ENCODE measurements at places on chromosomes 5 and 9.
A peak's percentile ranks its signal among the peaks of the same experiment; 100 is the strongest.

DNA sequence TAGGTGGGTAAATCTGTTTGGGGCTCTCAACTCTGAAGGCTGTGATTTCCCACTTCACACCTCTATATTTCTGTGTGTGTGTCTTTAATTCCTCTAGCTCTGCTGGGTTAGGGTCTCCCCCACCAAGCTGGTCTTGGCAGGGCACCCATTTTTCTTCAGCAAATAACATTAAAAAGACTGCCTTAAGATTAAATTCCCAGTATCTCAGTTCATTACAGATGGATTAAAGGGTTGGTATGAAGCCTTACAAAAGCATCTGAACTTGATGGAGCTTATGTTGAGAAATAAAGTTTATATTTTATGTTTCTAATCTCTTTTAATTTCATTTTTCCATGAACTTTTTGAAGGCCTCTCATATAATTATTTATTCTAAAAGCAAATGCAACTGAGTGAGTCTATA, 11.7 kb downstream of the PCAT7 start:
- DNase-seq = no peak

- no peak for DNase-seq
These were observed 143.0 kb upstream of the RPS23 start for GRCh38 chr5:82421119-82421518.

- no peak for DNase-seq
These were observed 8.8 kb downstream of the ISOC1 start for GRCh38 chr5:129103397-129103796.

DNA sequence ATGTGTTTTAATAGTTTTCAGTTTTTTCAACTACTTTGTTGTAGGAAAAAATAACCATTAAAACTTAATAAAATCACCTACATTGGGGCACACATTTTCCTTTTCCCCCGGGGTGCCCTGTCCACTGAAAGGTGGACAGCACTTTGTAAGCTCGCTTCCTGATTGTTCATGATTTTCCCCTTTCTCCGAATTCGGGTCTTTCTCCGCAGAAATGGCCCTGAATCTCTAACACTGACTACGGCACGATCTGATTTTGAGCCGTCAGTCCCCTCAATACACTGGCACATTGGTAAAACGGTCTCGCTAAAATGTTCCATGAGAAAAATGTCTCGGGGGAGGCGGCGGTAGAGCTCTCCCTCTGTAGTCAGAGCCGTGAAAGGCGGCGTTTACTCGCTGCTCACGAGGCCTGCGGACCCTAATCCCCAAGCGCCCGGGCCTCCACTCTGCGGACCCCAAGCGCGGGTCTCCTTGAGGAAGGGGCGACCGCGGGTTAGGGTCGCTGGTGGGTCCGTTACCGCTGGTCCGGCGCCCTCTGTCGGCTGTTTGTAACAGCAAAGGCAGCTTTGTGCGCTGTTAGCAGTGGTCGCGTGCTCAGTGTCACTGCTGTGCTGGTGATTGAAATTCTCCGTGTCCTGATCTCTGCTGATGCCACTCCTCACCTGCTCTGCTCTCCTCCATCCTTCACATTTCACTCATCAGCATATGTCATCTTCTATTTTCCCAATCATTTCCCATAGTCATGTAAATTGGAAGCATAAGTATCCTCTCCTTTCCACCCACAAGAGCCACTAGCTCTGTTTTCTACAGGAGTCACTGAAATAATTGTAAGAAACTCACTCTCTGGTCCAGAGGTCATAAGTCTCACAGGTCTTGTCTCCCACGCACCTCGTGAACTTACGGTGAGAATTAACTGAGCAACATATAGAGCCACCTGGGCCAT, 10.8 kb upstream of the IFNA2 start:
- peak; percentile 46 for DNase-seq

DNA sequence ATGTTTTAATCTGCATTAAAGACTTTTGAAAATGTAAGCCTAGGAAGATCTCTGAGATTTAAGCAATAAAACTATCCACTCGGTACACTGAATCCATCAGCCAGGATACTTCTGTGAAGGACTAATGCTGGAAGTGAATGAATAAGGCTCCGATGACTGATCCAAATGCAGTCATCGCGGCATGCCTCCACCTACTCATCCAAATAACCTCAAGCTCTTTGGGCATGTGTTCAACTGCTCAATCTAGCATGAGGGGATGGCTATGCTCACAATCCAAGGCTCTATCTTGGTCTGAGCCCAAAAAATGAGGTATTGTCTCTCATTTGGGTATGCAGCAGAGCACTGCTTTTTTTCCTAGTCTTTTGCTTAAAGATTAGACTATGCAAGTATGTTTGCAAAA, 19.2 kb downstream of the MARCHF3 start:
- DNase-seq = peak; percentile 61

GRCh38 chr5:115949096-115949495, 13.2 kb upstream of the LVRN start:
- DNase-seq = no peak

GRCh38 chr5:33556330-33557328, 115.9 kb downstream of the TARS1 start:
- DNase-seq = no peak

DNA sequence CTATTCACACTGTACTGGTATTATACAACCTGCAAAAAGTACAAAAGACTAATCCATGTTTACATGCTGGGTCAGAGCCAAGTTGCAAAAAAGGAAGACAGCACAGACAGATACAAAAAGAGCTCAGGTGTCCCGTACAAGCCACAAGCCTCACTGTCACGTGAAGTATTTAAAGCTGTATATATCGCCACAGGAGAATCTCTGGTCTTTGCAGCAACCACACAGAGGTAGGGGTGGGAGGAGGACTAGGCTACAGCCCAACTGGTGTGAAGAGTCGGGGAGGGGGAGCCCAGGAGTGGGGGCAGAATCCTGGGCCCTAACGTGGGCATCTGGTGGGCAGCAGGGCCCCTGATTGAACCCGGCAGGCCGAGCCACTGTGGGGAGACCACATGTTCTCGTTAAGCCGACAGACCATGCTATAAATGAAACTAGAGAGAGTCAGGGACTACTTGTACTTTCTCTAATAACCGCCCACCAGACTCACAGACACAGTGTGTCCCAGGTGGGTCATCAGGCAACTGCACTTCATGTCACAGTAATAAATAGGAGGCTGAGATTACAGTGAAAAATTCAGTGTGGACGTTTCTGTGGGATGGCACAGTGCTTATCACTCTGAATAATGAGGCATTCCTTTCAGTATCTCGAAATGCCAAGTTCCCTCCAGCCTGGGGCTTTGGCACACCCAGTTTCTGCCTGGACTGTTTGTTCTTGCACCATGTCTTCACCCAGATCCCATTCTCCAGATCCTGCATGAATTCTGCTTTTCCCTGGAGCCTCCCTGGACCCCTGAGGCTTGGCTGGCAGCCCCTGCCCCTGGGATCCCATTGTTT, 79.3 kb upstream of the SH3PXD2B start:
- DNase-seq = peak; percentile 9

DNA sequence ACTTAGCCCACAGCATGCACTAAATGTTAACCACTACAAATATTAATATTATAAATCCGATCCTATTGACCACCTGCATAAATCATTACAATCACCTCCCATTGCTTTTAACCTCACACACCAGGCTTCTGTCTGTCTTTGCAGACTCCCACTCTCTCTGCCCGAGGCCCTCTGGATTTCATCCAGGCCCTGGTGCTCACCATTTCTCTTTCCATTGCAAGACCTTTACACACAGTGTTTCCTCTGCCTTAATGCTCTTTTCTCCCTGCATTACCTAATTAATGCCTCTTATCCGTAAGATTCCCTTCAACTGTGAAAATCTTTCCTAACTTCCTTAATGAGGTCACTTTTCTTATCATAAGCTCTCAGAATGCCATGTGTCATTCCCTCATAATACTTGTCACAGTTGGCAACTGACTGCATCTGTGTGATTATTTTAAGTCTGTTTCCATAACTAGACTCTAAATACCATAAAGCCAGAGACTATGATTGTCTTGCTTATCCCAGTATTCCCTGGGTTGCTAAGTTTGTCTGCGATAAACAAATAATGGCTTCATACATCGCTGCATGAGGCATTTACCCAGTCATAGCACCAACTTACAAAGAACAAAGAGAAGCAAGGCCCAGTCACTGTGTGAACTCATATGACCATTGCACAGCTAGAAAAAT, 155.1 kb downstream of the CCDC192 start:
- DNase-seq = no peak

DNA sequence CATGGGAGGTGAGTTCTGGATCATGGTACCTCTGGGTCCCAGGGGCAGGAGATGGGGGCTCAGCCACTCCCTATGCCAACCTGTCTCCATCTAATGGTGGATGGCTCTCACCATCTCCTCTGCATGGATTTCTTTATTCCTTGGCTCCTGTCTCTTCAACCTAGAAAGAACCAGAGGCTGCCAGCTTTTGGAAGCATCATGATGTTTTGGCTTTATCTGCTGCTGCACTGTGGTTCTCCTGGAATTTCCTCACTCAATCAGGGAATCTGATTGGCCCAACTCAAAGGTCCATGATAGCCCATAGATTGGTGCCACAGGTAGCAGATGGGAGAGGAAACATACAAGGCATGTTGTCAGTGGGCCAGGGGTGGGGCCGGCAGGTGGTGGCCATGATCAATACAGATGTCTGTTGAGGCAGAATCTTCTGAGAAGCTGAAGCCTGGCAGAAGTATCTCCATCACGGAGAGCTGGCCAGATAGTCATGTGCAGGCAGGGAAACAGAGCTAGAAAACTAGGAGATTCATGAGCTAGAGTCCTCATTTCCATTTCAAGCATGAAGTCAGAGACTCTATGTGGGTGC, 158.2 kb downstream of the MACROH2A1 start:
- DNase-seq = no peak

- DNase-seq = no peak
These were observed 723.3 kb upstream of the GRAMD2B start for GRCh38 chr5:125699860-125700259.

GRCh38 chr5:111119856-111120255, 27.7 kb downstream of the WDR36 start:
- DNase-seq = no peak

DNA sequence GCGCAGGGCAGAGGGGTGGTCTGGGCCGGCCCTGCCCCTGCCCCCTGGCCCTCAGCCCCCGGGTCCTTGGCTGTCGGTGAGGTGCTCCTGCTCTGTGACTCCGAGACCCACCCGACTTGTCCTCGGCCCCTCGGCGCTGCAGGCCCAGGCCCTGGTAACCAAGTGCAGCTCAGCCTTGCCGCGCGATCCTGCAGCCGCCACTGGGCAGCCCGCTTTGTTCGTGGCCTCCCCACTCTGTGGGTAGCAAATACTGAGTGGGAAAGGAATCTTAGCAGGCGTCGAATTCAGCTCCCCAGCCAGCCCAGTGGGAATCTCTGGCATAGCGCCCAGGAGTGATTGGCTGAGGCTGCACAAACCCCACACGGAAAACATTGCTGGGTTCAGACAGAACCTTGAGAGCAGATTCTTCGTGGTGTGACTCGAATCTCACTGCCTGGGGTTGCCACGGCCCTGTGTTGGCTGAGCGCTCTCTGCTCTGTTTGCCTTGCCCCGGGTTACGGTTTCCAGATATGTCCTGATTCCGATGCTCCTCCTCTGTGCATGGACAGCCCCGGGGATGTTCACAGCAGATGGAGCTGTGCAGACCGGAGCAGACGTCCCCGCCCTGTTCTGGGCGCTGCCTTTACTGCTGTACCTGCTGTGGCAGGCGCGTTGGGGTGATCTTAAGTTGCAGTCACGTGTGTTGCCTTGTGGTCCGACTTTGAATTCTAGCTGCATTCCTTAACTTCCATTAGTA, 13.4 kb upstream of the EXOC3 start:
- no peak for DNase-seq

GRCh38 chr5:111730659-111731382, 26.2 kb downstream of the NREP start:
- DNase-seq = no peak

- no peak for DNase-seq
These were observed 125.1 kb upstream of the SARDH start for GRCh38 chr9:133863257-133863592.

- no peak for DNase-seq
These were observed 5.0 kb upstream of the PTGDS start for GRCh38 chr9:136972335-136972734.

DNA sequence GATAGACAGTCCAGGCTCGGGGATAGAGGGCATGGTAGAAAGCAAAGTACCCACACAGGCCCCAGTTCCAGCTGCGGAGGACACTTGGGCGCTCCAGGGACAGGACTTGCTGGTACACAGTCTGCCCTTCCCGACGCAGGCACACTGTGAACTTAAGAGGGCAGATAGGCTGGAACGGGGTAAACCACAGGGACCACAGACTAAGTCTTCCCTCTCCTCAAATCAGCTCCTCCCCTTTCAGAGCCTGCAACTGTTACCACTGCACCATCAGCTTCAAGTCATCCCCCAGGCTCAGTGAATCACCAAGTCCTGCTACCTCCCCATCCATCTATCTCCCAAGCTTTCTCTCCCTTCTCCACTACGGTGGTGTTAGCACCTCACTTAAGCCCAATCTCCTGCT, 7.3 kb downstream of the GBA2 start:
- no peak for DNase-seq

Data from suppressor macrophage treated with lipopolysaccharide for 4 hours (primary cell).